ENCODE measurements at places on chromosomes 12 and 14. TPM values are rescaled to one million over a fixed set of nuclear protein-coding genes. Genes with fewer than 3 reads are reported as not detected.

The PYGL gene
- 44.4 TPM for total RNA-seq

The MAP3K12 gene
- 12.8 TPM for total RNA-seq

The B4GALNT1 gene
- total RNA-seq: 0.27 TPM

The RNFT2 gene
- 0.68 TPM for total RNA-seq

The PRIMA1 gene
- total RNA-seq: 4.8 TPM

The ADCY6 gene
- 22.8 TPM for total RNA-seq

The CLEC2A gene
- 66.5 TPM for total RNA-seq

The ANKRD52 gene
- total RNA-seq: 18.7 TPM

The KCNA5 gene
- total RNA-seq: 0.34 TPM

The MAP1LC3B2 gene
- total RNA-seq: 2.1 TPM

The MANSC1 gene
- total RNA-seq: 14.2 TPM

The KRT85 gene
- 101 TPM for total RNA-seq

The ASCL1 gene
- not detected for total RNA-seq

The COX14 gene
- total RNA-seq: 37.3 TPM

The JPH4 gene
- 1.2 TPM for total RNA-seq

The SOAT2 gene
- 0.63 TPM for total RNA-seq

The ATL1 gene
- 9.9 TPM for total RNA-seq

Measured in lower leg skin (tissue), 4 donors.